ENCODE measurements at places on chromosomes 2 and 18.
A peak's percentile ranks its signal among the peaks of the same experiment; 100 is the strongest.

- DNase-seq: no peak
Measured at GRCh38 chr2:59077981-59078531, 836.9 kb upstream of the FANCL start.

GRCh38 chr2:134347756-134348155 is 93.9 kb downstream of the MGAT5 start:
- DNase-seq: no peak

DNA sequence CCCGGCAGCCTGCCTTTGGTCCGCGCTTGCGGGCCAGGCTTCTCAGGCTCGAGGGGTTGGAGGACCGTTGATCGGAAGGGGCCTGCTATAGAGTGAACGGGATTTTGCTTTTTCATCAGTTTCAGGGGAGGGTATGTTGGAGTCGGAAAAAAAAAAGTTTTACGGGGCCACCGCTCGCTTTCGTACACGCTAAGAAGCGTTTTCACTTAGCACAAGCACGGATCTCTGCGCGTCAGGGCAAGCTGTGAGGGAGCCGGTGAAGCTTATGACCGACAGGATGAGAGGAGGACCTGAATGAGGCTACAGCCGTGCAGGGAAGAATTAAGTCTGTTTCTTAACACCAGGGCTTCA is 443 bp downstream of the CPSF3 start:
- DNase-seq: no peak

DNA sequence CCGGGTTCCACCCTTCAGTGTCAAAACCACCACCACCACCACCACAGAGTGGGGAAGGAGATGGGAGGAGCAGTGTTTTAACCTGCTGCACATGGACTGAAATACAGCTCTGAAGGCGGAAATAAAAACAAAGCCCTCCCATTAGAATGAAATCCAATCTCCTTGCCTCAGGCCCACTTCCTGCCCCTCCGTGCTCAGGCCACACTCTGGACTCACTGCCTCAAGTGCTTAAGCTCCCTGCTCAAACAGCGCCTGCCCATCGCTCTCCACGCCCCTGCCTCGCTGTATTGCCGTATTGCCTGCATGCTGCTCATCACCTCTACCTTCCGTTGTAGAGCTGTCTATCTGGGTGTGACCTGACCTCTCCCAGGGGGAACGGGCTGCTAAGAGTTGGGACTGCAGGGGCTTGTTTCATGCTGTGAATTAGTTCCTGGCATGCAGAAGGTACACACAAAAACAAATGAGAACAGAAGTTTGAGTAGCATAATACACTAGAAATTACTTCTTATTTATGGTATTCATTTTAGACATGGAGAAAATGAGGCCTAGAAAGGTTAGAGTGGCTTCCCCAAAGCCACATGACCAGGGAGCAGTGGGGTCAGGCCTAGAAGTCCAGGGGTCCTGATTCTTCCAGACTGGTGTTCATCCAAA is 31.6 kb upstream of the NEB start:
- DNase-seq: no peak

- DNase-seq: no peak
Measured at GRCh38 chr2:42008241-42008921, 39.4 kb upstream of the PKDCC start.

- peak; percentile 12 for DNase-seq
Measured at GRCh38 chr18:73947180-73947921, 200.3 kb downstream of the FBXO15 start.

GRCh38 chr18:28961669-28962228 is 784.8 kb upstream of the CDH2 start:
- peak; percentile 33 for DNase-seq

GRCh38 chr2:6967301-6967700 is 50.1 kb downstream of the RNF144A start:
- DNase-seq: no peak

- no peak for DNase-seq
Measured at GRCh38 chr2:96931966-96932365, 54.4 kb downstream of the FAM178B start.

DNA sequence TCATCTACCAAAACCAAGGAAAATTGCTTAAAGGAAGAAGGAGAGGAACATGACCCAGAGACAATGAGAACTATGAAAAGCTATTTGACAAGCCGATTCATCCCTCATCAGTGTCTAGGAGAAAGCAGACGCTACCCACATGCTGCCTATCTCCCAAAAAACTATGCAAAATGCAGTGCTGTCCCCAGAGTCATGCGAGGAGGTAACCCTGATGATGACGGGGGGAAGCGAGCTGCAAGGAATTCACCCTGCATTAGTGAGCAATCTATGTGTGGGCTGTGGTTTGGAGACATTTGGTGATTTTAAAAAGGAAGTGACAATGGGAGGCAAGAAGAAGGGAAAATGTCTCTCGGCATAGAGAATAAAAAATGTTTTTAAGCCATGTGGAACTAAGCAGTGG is 472.7 kb downstream of the CMPK2 start:
- no peak for DNase-seq

DNA sequence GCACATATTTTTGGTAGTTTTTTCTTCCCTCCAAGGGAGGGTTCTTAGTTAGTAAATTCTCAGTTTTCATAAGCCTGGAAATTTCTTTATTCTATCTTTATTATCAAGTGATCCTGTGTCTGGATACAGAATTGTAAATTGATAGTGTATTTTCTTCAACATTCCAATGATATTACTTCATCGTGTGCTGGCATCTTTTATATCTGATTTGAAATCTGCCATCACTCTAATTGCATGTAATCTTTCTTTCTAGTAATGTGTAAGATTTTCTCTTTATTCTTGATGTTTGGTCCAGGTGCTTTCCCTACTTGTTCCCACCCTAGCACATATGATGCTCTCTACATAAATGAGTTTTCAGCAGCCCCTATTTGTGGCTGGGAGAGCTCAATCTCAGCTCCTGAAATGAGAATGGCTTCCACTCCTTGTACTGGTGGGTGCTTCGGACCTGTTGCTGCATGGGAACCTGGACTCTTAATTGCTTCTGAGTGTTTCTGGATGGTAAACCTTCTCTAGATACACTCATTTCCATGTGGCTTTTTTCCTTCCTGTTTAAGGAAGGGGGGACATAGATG is 102.7 kb downstream of the SMIM21 start:
- no peak for DNase-seq

DNA sequence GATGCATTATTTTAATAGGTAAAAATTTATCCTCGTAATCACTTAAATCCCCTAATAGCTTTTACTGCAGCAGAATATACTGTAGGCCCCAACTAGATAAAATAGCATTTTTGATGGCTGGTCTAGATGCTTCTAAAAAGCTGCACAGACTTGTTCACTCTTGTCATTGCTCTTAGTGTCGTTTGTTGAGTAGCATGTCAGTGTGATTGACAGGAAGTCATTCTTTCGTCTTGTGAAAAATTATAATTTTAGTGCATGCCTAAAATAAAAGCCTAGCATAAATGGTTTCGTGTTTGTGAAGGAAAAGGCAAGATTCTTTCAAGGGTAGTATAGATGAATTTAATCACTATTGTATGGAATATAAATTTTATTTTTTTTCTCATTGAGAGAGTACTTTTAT is 275.0 kb downstream of the PTGR3 start:
- no peak for DNase-seq

Measured in eye (tissue), 1 donor.